ENCODE measurements at places on chromosomes 3 and 15.
A peak's percentile ranks its signal among the peaks of the same experiment; 100 is the strongest.

- DNase-seq: peak; percentile 95
Observed at GRCh38 chr15:83365370-83365938, 81.0 kb upstream of the BNC1 start.

- DNase-seq: peak; percentile 84
Observed at GRCh38 chr3:30752970-30753369, 141.5 kb downstream of the GADL1 start.

GRCh38 chr3:157362348-157362747 lies 74.3 kb upstream of the PTX3 start:
- no peak for DNase-seq

DNA sequence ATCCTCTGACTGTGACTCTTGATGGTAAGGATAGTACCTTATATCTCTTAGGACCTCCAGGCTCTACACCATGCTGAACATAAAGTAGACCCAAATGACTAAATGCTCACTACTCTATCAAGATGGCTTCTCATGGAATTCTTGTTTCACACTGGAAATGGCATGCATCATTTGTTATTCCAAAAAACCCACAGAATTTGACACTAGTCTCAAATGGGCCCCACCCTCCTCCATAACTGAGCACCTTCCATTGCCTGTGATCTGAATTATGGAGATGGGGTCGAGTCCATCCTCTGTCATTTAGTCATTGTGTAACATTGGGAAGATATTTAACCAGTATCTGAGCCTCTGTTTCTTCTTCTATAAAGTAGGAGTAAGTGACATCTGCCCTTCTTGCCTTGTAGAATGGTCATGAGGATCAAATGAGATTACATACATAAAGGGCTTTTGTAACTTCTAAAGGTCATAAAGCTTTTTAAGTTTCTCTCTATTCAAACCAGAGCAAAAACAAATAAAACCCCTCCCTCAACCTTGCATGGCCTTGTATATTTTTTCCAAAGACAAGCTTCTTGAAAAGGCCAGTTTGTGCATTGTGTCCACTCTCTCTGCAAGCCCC lies 57.0 kb upstream of the PTX3 start:
- DNase-seq: no peak

DNA sequence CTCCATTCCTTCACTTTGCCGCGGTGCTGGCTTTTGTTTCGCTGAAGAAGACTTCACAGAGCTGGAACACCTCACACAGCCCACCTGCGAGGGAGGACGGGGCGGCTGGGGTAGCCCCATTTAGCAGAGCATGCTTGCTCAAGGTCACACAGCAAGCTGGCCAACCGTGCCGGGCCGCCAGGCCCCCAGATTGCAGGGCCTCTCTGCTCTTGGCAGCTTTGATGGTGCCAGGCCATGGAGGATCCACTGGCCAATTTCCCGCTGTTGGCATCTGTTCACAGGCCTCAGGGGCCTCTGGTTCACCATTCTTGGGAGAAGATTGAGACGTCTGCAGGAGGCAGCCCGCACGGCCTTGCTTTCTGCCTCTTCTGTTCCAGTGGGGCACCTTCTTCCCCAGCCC lies 77.9 kb upstream of the LINGO1 start:
- no peak for DNase-seq

- no peak for DNase-seq
Observed at GRCh38 chr15:79991826-79992225, 20.8 kb upstream of the BCL2A1 start.

- no peak for DNase-seq
Observed at GRCh38 chr15:41121951-41122350, 5.9 kb upstream of the INO80 start.

GRCh38 chr3:4709341-4709740 lies 216.2 kb downstream of the ITPR1 start:
- DNase-seq: peak; percentile 66

DNA sequence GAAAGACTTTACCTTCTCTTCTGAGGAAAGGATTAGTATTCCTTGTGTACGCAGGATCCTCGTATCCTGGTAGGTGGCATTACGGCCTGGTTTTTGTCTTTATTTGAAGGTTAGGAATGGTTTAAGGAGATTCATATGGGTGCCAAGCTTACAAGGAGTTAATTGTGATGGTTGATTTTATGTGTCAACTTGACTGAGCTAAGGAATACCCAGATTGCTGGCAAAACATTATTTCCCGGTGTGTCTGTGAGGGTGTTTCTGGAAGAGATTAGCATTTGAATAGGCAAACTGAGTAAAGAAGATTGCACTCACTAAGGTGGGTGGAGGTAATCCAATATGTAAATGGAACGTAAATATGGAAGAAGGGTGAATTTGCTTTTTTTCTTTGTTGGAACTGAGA lies 44.4 kb upstream of the ABI3BP start:
- no peak for DNase-seq

GRCh38 chr3:169607949-169608348 lies 55.6 kb downstream of the MECOM start:
- DNase-seq: no peak

GRCh38 chr15:35195649-35196048 lies 110.6 kb upstream of the NANOGP8 start:
- DNase-seq: no peak

- no peak for DNase-seq
Observed at GRCh38 chr3:147757866-147758265, 348.7 kb downstream of the ZIC1 start.

DNA sequence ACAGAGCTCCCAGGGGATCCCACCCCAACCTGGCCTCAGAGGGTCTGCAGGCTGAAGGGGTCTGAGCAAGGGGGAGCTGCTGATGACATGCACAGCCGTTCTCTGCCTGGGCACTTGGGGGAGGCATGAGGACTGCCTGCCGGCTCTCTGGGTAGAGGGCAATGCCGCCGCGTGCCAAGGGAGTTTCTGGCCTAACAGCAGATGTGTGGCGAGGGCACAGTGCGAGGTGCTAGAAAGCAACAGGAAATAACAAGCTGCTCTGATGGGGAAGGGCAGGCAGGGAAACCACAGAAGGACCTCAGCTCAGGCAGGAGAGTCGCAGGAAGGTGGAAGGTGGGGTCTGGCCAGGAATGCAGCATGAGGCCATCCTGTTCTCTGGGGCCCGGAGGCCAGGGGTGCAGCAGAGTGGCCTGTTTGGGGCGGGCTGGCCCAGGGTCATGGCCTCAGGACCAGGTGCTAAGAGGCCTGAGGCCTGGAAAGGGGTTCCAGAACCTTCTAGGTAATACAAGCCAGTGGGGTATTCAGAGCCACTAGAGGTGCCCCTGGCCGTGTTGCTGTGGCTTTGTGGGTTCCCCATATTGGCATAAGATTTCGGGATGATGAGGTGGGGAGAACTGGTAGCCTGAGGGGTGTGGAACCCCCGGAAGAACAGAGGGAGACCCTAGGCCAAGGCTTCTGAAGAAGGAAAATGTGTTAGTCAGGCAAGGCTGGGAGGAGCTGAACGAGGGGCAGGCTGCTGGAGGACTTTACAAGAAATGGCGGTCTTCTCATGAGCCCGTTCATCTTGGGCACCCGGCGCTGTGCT lies 41.2 kb downstream of the RGMA start:
- no peak for DNase-seq

DNA sequence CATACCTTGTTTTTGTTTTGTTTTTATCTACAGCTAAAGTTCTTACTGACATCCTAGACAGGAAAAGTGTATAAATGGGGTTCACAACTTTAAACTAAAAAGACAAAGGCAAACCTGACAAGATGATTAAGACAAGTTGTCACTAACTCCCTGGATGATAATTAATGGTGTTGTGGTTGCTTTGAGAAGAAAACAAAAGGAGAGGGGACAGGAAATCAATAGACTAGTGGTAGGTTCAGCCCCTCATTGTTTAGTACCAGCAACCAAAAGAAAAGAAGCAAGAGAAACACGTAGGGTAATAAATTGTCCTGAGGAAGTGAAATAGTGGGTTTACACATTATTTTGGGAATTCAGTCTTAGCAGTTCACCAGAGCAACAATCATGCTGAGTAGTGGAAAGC lies 78.8 kb downstream of the BFSP2 start:
- DNase-seq: no peak

GRCh38 chr15:89472785-89473256 lies 23.6 kb downstream of the RHCG start:
- DNase-seq: peak; percentile 33

DNA sequence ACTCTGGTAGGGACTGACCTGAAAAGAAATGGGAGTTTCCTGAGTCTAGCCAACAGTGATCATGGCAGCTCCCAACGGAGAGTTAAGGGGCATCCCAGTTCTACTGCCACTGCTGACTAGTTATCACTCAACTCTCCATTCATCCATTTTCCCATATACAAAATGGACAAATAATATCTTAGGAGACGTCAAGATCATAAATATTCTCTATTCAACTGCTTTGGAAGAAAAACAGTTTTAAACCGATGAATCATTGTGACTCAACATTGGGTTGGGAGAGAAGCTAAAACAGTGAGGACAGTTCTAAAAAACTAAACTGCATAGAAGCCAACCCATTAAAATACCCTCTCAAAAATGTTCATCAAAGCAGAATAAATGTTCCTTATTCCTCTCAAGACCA lies 57.6 kb upstream of the CHRM5 start:
- peak; percentile 20 for DNase-seq

DNA sequence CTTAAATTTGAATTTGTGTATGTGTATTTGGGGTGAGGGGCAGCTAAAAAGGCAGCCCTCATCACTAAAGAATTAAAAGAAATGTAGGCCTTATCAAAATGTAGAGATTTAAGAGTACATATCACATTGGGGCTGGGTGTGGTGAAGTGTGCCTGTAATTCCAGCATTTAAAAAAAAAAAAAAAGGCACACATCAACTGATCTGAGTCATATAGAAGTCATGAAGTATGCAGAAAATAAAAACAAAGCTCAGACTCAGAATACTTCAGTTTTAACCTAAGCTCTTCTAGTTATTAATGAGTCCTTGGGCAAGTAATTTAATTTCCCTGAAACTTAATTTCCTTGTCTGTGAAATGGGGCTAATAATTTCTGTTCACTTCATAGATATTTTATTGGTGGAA lies 31.6 kb downstream of the SLC24A1 start:
- DNase-seq: peak; percentile 54

DNA sequence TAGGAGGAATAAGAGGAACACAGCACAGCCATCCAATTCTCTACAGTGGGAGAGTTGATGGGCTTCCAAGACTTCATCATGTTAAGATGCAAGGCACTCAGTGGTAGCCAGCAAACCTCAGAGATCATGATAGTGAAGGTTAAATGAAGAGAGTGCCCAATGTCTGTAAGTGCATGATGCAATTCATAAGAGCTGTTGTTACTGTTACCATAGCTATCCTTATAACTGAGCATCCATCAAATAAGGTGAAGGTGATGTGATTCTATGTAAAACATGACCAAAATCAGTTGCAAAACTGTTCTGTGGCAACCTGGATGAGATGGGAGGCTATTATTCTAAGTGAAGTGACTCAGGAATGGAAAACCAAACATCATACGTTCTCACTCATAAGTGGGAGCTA lies 289.7 kb downstream of the MAGI1 start:
- peak; percentile 17 for DNase-seq

DNA sequence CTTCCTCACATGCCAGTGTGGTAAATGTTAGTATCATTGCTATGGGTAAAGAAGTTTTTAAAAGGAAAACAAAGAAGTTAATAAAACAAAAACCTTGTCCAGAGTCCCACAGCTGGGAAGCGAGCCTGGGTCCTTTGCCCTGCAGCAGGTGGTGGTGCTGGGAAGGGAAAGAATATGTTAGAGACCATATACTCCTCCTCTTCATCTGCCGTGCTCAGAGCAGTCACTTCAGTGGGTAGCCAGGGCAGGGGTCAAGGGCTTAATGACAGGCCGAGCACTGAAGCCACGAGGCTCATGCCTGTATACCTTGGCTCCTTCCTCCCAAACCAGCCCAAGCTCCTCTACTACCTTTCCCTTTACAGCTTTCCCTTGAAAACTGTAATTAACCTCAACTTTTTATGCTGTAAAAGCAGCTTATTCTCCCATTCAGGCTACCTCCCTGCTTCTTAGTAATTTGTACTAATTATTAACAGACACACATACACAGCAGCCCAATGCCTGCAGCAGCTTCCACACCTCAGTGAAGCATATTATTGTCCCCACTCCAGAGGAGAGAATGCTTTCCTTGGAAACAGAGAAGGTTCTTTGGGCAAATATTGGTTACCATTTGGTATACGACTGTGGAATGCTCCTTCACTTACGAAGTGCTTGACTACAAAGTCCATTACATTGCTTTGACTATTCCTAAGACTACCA lies 362.1 kb downstream of the EPHB1 start:
- no peak for DNase-seq

- DNase-seq: peak; percentile 40
Observed at GRCh38 chr3:154193000-154193615, 71.9 kb downstream of the ARHGEF26 start.

GRCh38 chr15:97623091-97623661 lies 337.3 kb upstream of the ARRDC4 start:
- no peak for DNase-seq

DNA sequence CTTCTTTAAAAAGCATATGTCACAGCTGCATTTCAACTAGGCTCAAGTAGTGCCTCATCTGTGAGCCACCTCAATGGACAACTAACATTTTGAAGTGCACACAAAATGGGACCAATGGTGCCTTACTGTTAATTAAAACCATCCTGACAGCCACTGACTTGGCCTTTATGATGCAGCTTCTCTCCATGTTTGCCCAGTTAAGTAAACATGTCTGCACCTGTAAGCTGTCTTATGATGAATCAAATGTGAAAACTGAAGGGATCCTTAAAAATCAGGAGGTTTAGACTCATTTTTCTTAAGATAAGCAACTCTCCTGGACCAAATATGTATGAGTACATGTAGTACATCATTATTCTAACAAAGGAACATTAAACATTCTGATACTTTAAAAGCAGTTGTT lies 861.6 kb downstream of the ROBO1 start:
- DNase-seq: no peak

GRCh38 chr15:99071091-99071680 lies 33.7 kb upstream of the SYNM start:
- no peak for DNase-seq

GRCh38 chr3:28906561-28907310 lies 374.1 kb upstream of the RBMS3 start:
- DNase-seq: no peak

DNA sequence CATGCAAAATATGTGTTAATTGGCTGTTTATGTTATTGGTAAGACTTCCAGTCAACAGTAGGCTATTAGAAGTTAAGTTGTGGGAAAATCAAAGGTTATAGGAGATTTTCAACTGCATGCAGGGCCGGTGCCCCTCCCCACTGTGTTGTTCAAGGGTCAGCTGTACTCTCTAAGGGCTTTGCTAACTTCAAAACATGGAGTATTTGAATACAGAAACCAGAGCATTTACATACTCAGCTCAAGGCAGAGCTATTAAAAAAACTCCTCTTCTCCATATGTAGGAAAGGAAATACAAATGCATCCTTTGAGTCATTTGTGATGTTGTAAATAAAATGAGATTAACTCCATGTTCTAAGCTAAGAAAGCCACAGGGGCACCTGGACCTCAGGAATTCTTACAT lies 16.8 kb downstream of the IL17RB start:
- no peak for DNase-seq

Measured in AG10803 (cell line).